ENCODE measurements at places on chromosomes 7 and 10.

DNA sequence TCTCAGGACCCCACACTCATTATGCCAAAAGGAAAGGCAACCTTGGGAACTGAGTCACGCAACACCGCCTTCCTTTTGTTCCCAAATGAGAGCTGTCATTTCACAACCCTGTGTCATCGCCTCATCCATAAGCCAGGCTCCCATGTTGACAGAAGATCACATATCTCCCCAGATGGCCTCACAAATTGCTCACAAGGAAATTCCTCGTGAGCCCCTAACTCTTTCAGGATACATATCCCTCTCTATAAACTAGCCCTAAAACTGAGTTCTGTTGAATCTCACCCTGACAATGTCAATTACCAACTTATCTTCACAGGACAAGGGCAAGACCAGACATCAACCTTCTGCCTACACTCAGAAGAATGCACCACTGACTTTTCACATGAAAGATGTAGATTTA is 22.6 kb downstream of the CCDC3 start:
- no peak for DNase-seq

DNA sequence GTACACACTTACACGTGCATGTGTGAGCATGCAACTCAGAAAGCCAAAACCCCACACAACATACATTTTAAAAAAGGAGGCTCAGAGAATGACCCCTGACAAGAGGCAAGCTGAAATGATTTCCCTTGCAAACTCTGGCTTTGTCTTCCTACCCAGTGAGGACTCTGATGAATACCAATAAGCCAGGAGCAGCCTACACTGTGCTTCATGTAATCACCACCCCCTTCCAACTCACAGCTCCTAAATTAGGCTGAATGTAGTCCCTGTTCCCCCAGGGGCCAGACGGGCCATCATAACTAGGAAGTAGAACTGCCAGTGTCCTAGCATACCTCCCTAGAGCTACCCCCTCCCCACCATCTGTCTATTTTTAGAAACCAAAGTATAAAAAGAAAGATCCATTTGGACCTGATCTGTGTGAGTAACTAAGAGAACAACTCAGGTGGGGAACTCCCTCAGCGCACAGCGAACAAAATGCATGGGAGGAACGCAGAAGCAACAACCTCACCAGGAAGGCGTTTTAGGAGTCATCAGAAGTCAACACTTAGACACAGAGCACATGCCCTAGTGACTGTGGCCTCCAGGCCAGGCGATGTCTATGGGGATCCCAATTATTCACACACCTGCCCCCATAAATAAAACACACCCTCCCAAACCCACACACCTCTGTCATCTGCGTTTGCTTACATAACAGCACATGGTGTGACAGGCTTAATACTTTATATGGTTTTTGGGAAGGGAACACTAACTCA is 1.9 kb downstream of the DGKI start:
- no peak for DNase-seq

GRCh38 chr7:22397981-22398380 is 41.0 kb upstream of the RAPGEF5 start:
- no peak for DNase-seq

DNA sequence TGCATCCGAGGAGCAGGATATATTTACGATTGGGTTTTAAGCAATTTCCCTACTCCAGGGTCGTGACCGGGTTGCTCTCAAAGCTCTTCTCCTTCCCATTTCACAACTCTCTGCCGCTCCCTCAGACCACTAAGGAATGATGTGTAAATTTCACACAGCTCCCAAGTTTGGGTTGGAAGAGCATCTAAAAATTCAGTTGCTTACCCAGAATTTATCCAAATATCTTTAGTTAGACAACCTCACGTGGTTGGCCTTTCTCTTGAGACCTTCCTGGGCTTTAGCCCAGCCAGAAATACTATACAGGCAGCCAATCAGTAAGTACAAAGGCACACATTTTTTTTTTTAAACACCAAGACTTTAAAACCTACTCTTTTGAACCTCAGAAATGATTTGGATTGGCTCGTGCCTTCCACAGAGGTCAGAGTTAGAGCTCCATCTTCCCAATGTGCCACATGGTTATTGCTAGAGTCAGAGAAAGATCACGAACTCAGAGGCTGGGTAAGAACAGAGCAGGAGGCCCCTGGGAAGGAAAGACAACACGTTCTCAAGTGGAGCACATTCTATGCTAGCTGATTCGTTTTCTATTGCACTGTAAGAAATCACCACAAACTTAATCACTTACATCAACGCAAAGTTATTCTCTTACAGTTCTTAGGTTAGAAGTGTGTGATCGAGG is 335.4 kb upstream of the MGMT start:
- no peak for DNase-seq

DNA sequence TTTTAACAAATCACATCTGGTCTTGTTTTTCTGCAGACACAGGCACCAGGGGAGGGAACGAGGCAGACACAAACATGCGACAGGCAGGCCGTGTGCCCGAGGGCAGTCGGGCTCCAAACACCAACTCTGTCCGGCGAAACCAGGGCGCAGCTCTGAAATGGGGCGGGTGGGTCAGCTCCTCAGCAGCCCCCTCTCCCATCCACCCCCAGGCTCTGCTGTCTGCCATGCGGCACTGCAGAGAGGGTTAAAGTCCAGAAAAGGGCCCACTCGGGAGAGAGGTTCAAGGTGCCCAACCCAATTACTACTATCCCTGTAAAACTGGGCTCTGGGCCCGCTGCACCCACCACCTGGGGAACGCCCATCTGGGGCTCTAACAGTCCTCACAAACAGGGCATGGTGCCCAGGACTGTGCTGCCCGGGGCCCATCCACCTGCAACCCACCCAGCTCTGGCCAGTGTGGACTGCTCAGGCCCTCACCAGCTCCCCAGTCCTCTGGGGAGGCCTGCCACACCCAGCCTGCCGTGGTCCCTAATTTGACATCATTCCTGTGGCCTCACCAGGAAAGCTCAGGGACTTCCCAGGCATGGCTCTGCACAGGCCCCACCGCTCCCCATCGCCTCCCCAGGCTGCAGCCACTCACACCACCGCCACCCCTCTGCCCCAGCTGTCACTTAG is 18.7 kb downstream of the YKT6 start:
- no peak for DNase-seq

DNA sequence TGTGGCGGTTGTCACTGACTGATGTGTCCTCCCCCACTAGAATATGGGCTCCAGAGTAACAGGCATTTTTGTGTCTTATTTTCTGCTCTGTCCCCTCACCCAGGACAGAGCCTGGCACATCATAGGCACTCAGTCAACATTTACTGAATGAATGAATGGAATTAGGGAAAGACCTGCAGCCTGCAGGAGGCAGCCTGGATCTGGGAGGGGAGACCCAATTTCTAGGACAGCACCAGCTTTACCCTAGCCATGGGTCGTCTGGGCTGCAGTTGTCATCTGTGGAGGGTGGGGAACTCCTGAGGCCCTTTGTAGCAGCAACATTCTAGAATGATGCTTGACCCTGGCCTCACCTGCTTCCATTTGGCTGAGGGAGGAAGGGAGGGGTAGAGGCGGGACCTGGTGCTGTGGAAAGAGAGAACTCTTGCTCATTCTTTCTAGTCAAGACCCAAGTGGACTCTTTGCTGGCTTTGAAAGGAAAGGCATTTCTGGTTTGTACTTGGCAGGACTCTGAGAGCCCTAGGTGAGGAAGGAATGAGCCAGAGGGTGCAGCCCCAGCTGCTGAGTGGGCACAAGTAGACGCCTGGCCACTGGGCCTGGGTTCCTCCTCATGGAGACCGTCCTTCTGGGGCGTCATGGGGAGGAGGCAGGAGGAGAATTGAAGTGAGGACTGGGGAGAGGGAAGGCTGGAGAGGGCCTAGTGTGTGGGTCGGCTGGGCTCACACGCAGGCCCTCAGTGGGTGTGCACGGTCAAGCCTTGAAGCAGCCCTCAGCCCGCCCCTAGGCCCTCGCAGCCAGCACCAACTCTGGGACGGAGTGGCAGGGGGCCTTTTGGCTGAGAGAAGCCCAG is 8.9 kb downstream of the FGF8 start:
- DNase-seq = no peak

DNA sequence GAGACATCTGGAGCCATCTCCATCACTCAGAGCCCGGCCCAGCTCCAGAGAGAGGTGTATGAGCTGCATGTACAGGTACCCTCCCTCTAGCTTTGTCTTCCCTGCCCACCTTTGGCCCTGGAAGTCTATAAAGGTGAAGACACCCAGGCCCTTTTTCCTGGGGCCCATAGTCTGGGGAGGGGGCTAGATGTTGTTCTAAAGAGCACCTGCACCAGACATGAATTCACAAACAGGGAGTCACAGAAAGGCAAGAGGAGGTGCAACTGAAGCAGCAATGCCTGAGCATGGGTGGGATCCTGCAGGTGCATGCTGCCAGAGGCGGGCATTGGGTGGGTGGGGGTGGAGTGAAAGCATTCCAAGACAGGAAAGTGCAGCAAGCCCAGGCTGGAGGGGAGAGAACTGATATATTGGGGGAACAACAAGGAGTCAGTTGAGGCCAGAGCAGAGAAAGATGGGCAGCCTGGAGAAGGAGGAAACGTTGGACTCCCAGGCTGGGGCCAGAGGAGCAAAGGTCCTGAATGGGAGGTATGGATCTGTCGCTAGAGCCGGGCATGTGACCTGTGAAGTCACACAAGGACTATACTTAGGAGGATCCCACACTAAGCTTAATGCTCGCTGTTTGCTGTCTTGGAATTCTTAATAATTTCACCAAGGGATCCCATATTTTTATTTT is 11.7 kb downstream of the CDHR1 start:
- no peak for DNase-seq

- no peak for DNase-seq
Observed at GRCh38 chr10:121409466-121410104, 188.7 kb downstream of the FGFR2 start.

DNA sequence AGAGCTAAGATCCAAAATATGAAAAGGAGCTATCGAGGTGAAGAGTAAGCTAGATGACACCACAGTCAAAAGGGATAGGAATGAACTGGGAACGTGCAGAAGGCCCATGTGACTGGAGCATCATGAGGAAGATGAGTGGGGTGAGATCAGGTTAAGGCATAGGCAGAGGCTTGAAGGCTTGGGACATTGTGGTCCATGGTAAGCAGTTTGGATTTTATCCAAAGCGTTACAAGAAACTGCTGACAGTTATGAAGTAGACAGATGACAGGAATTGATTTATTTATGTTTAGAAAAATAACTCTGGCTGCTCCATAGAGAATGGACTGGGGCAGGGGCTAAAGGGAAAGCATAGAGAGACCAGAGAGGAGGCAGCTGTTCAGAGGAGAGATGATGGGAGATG is 18.1 kb upstream of the PANK1 start:
- DNase-seq = no peak

- no peak for DNase-seq
Observed at GRCh38 chr7:14760730-14761478, 141.6 kb downstream of the DGKB start.

DNA sequence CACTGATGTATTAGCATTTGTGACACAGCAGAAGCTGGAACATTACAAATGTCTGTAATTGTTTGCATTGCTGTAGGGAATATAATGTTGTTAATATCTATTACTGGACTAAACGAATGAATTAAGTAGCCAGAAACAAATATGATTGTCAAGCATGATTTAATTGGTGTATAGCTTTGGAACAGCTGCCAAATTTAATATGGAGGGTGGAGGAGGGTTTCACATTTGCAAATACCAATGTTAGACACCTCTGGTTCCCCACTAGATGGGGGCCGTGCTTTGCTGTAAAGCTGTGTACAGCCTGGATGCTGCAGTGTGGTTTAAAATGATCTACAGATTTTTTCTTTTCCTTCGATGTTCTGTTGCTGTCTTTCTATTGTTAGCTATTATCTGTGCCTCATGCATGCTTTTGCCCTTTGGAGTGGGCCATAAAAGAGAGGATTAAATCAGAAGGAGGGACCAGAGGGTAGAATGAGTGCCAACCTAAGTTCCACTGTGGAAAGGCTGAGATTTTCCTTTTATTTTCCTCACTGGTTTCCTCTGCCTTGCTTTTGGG is 23.1 kb downstream of the DNAJB9 start:
- no peak for DNase-seq

GRCh38 chr10:20237586-20237985 is 421.4 kb downstream of the PLXDC2 start:
- DNase-seq = no peak

DNA sequence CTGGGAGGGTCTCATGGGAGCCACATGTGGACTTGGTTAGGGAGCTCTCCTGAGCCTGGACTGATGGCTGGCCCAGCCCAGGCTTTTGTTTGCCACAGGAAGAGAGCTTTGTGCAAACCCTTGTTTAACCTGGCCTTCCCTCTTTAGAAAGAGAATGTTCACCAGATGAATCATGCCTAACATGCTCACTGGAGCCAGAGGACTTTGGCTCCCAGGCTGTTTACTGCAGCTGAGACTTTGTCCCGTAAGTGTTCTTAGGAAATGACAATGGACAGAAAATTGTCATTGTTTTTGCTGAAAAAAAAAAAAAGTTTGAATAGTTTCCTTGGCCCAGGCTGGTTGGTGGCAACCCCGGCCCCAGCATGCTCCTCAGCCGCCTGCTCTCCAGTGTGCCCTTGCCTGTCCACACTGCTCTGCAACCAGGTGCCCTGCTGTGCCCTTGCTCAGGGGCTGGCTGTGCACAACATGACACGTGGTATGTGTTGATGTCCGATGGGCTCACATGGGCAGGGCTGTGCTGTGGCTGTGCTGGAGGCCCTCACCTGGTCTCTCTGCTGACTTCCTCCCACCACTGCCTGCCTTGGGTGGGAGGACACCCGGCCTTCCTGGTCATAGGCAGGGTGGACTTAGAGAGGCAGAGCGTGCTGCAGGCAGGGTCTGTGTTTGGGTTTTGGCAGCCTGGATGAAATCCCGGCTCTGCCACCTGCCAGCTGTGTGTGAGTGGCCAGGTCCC is 215.3 kb upstream of the ZNF32 start:
- no peak for DNase-seq

GRCh38 chr7:137860542-137860941 is 13.8 kb upstream of the DGKI start:
- no peak for DNase-seq

DNA sequence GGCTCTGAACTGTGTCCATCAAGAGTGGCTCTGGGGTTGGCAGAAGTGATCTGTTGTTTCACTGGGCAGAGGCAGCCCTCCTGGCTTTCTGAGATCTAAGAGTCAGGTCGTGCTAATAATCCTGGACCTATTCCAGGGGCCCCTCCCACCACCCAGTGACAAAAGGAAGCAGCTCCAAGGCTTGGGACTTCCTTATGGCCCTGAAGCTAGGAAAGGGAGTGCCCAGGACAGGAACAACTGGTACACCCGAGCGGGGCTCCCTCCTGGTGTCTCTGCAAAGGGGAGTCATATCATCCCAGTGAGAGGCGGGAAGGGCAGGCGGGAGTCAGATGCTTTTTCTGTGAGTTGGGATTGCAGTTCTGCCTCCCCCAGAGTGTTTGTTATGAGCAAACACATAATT is 32.3 kb downstream of the RPS24 start:
- DNase-seq = no peak

GRCh38 chr10:47049056-47049851 is 138.0 kb downstream of the PTPN20 start:
- no peak for DNase-seq

GRCh38 chr7:14083761-14084160 is 94.3 kb upstream of the ETV1 start:
- no peak for DNase-seq

- DNase-seq = peak; percentile 71
Observed at GRCh38 chr7:22082886-22083703, 137.4 kb upstream of the CDCA7L start.

All from GM18507 (cell line).